ENCODE measurements at places on chromosomes 12 and 14. TPM values are rescaled to one million over a fixed set of nuclear protein-coding genes. Genes with fewer than 3 reads are reported as not detected.

Gene CACNB3
- polyA plus RNA-seq: 20.1 TPM

- no peaks in the 10 kb centered on the region for H3K27me3 ChIP-seq
- H3K27ac ChIP-seq: peak within 1 kb of the TSS; percentile 24
- peak; percentile 76 for DNase-seq
Measured at GRCh38 chr12:55707841-55708694, at the start of gene ITGA7. TSS of gene ITGA7 (minus strand) at chr12:55707904. CDS start at chr12:55707682, 222 bp downstream.

Gene OTX2
- 0.50 TPM for polyA plus RNA-seq

Gene LRRC10
- not detected for polyA plus RNA-seq

DNA sequence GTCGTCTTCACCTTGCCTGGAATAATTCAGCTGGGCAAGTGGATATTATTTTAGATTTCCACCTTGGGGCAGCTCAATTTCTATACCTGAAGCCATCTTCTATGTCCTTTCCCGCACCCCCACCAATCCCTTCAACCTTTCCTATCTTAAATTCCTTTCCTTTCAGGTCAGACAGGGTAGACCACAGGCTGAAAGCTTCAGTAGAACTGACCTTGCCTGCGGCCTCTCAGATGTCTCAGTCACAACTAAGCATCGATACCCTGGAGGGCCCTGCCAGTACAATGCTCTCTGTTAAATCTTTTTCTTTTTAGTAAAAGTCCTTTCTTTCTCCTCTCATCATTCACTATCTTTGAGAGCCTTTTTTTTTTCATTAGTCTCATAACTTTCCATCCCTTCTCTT, 38.9 kb downstream of the SLC2A14 start:
- H3K4me1 ChIP-seq: no peaks in the 10 kb centered on the region
- no peaks in the 10 kb centered on the region for H3K36me3 ChIP-seq
- no peaks in the 10 kb centered on the region for H3K27me3 ChIP-seq
- no peak overlapping the region for H3K4me3 ChIP-seq

Gene NOVA1
- 15.5 TPM for polyA plus RNA-seq

DNA sequence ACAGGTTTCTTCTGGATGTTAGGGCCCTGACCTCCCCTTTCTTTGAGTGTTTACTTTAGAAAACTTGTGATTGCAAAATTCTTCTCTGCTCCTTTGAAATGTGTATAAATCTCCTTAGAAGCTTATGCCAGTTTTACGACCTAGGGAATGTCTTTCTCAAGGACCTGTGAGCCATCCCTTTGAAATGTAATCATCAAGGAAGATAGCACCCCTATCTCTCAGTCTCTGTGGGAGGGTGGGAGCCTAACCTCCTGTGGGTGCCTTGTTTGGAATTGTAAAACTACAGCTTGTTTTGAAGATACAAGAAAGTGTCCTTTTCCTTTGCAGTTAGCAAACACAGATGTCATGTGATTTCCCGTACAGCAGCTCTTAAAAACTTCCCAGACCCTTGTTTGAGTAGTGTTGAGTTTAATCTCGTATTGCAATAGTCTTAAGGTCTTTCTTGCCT, 3.3 kb downstream of the OR10AD1 start:
- peak; percentile 30 for DNase-seq
- H3K36me3 ChIP-seq: no peaks in the 10 kb centered on the region
- peaks cover 5% of the 10 kb centered on the region for H3K4me1 ChIP-seq

DNA sequence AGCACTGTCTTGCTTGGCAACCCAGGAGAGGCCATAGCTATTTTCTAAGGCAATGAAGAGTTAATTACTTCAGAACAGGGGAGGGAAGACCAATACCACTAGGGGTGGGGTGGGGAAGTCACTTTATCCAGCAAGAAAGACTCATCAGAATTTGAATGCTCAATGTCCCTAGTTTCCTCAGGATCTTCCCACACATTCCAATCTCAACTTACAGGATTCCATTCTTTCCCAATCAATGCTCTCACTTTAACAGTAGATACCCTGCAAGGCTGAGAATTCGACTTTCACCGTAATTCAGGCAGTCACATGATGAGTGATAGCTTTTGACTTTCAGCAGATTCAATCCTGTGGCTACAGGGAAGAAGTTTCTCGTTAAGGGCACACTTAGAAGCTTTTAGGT, 526.6 kb upstream of the SEL1L start:
- no peaks in the 10 kb centered on the region for H3K36me3 ChIP-seq
- DNase-seq: no peak
- H3K27ac ChIP-seq: no peak overlapping the region
- H3K4me3 ChIP-seq: no peak overlapping the region

Gene BEGAIN
- 4.5 TPM for polyA plus RNA-seq

- H3K4me3 ChIP-seq: no peak overlapping the region
- H3K4me1 ChIP-seq: no peaks in the 10 kb centered on the region
- H3K27ac ChIP-seq: no peak overlapping the region
- H3K36me3 ChIP-seq: no peaks in the 10 kb centered on the region
- DNase-seq: no peak
Measured at GRCh38 chr14:56797003-56797568, 13.2 kb downstream of the OTX2 start.

DNA sequence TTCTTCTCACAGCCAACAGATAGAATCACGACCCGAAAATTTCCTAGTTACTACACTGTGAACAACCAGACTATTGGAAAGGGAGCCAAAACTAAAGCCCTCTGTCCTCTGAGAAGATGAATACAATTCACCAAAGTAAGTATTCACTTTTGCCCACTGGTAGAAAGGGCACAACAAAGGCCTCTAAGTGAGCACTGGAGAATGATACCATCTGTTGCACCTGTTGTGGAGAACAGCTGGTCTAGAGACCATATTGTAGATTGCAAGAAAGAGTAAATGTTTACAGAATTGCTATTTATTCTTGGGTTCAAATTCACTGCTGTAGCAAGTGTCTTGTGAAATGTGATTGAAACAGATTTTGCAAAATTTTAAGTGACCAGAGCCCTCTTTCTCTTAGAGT, 46.9 kb upstream of the ANO6 start:
- no peak overlapping the region for H3K4me3 ChIP-seq
- H3K4me1 ChIP-seq: peaks cover 3% of the 10 kb centered on the region
- H3K36me3 ChIP-seq: no peaks in the 10 kb centered on the region
- H3K27ac ChIP-seq: no peak overlapping the region

DNA sequence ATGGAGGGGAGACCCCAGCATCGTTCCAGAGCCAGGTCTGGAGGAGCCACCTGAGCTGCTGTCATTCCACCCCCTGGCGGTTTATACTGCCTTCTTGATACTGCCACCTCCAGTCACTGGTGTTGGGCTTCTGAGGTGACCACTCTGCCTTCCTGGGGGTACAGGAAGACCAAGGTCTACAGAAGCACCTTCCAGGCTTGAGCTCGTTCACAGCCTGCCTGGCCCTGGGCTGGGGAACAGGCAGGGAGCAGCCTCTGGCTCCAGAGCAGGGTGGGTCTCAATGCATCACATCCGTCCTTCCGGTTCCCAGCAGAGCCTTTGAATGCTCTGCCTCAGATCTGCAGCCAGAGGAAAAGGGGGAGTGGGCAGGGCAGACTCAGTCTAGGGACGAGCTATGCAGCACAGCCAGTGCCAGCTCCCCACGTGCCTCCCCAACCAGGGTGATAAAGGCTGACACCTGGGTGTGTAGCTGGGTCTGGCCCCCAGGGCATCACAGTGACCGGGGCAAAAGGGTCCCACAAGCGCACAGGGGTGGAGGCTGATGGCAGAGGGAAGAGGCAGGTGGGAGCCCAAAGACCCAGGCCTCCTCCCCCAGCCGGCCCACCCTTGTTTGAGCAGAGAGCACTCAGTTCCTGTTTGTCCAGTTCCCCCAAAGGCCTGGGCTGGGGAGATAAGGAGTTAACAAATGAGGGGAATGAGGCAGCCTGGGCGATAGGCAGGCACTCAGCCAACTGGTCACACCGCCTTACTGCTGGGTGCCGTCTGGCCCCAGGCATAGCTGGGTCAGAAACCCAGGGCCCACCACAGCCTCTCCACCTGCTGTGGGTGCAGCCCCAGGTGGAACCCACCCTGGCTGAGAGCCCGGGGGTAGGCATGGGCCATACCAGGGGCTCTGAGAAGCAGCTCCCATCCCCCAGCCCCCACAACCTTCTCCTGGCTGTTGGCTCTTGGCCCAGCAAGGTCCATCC, 17.1 kb downstream of the DEGS2 start:
- peak overlapping the region; percentile 41 for H3K27ac ChIP-seq
- H3K4me1 ChIP-seq: peaks cover 11% of the 10 kb centered on the region
- H3K27me3 ChIP-seq: no peaks in the 10 kb centered on the region
- no peak overlapping the region for H3K4me3 ChIP-seq

DNA sequence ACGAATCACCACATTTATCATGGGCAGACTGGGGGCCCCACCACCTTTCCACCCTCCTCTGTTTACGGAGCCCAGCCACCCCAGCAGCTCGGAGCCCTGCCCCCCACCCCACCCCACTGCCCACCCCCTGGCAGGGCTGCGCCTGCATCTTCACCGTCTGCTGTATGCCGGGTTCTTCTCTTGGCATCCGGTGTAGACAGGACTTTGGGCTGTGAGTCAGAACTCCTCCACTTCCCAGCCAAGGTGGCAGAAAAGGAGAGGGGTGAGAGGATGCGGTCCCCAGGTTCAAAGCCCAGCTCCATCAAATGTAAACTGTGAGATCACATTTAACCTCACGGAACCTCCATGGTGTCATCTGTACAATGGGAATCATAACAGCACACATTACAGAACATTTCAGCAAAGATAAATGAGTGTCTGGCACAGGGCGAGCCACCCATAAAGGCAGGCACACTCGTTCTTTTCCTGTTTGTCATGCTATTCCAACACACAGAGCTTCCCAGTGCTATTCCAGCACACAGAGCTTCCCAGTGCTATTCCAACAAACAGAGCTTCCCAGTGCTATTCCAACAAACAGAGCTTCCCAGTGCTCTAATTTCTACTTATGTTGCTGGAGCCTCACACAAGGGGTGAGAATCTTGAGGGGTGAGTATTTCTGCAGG, 292.7 kb upstream of the RTL1 start:
- H3K4me1 ChIP-seq: no peaks in the 10 kb centered on the region
- H3K36me3 ChIP-seq: no peaks in the 10 kb centered on the region
- no peaks in the 10 kb centered on the region for H3K27me3 ChIP-seq
- DNase-seq: no peak

- no peak overlapping the region for H3K4me3 ChIP-seq
- H3K27ac ChIP-seq: no peak overlapping the region
- H3K27me3 ChIP-seq: no peaks in the 10 kb centered on the region
- no peaks in the 10 kb centered on the region for H3K4me1 ChIP-seq
Measured at GRCh38 chr14:49959822-49960408, 67.0 kb downstream of the ARF6 start.

GRCh38 chr12:89525824-89526770, at the start of gene POC1B:
TSS of gene POC1B (minus strand) at chr12:89526047. CDS start at chr12:89525895, 152 bp downstream.
- peak within 1 kb of the TSS; percentile 95 for H3K27ac ChIP-seq
- H3K36me3 ChIP-seq: no peaks in the 10 kb centered on the region
- H3K4me1 ChIP-seq: peaks cover 14% of the 10 kb centered on the region
- H3K27me3 ChIP-seq: no peaks in the 10 kb centered on the region

DNA sequence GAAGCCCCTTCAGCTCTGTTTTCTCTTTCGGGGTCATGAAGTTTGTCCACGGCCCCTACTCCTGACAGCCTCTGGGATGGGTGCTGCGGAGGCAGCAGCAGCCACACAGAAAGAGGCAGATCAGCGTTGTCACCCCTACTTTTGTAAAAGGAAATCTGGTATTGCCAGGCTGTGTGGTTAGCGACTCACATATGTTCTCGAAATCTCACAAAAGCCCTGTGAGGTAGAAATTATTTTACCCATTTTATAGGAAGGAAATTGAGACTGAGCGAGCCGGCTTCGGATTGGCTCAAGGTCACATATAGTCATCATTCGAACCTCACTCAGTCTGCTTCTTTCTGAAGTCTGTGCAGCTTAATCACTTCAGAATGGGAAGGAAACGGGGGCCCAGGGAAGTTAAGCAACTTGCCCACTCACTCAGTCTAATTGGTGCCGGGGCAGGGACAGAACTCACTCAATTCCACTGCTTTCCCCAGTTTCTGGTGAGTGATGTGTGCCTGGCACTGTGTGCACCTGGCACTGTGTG, 1.1 kb upstream of the CKAP4 start:
- no peaks in the 10 kb centered on the region for H3K27me3 ChIP-seq
- no peak for DNase-seq
- peaks cover 26% of the 10 kb centered on the region for H3K4me1 ChIP-seq
- H3K27ac ChIP-seq: peak overlapping the region; percentile 97
- H3K4me3 ChIP-seq: peak overlapping the region; percentile 75

DNA sequence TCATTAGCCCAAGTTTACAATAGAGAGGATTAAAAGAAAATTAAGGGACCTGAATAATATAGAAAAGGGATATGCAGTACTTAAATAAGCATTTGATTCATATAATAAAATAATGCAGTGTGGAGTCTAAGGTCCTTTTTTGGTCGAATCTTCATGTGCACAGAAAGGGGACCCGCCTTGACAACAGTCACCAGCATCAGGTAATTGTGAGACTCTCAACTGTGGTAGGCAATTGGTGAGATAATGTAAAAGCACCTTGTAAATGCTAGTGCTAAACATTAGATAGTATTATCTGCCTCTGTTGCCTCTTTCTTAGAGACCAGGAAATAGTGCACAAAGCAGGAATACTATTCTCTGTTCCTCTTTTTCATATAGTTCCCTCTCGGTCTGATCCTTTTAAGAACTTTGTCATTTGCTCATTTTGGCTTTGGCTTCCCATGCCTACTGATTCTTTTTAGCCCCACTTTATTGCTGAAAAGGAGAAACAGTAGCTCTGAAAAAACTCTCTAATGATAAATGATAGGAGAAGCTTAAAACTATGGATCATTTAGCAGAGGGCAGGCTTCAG, 17.5 kb downstream of the CHPT1 start:
- H3K27ac ChIP-seq: peak overlapping the region; percentile 76
- H3K4me3 ChIP-seq: no peak overlapping the region
- H3K4me1 ChIP-seq: peaks cover 14% of the 10 kb centered on the region
- no peaks in the 10 kb centered on the region for H3K36me3 ChIP-seq
- no peaks in the 10 kb centered on the region for H3K27me3 ChIP-seq

- peaks cover 12% of the 10 kb centered on the region for H3K4me1 ChIP-seq
- no peaks in the 10 kb centered on the region for H3K36me3 ChIP-seq
- no peak for DNase-seq
- H3K4me3 ChIP-seq: no peak overlapping the region
- H3K27me3 ChIP-seq: no peaks in the 10 kb centered on the region
- H3K27ac ChIP-seq: no peak overlapping the region
Measured at GRCh38 chr14:21382095-21382494, 1.7 kb downstream of the SUPT16H start.

DNA sequence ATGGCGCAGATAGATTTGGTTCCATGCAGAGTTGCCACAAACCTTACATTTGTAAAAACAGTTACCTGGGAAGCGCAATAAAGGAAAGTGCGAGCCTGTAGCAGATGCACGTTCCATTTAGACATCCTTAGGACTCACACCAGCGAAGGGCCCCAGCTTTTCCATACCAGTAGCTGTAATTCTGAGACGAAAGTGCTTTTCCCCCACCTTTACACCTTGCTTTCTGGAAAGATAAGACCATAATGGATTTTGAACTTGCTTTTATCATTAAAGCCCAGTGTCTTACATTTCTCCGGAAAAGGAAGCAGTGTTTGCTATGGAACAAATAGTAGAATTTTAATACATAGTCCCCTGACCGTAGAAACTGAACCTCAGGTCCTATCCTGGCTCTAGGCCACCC, 616 bp upstream of the CCDC77 start:
- peak overlapping the region; percentile 58 for H3K4me3 ChIP-seq
- no peak for DNase-seq

All from testis (tissue), 5 donors.